ENCODE measurements at places on chromosomes 3 and 15. TPM values are rescaled to one million over a fixed set of nuclear protein-coding genes. Genes with fewer than 3 reads are reported as not detected.

DNA sequence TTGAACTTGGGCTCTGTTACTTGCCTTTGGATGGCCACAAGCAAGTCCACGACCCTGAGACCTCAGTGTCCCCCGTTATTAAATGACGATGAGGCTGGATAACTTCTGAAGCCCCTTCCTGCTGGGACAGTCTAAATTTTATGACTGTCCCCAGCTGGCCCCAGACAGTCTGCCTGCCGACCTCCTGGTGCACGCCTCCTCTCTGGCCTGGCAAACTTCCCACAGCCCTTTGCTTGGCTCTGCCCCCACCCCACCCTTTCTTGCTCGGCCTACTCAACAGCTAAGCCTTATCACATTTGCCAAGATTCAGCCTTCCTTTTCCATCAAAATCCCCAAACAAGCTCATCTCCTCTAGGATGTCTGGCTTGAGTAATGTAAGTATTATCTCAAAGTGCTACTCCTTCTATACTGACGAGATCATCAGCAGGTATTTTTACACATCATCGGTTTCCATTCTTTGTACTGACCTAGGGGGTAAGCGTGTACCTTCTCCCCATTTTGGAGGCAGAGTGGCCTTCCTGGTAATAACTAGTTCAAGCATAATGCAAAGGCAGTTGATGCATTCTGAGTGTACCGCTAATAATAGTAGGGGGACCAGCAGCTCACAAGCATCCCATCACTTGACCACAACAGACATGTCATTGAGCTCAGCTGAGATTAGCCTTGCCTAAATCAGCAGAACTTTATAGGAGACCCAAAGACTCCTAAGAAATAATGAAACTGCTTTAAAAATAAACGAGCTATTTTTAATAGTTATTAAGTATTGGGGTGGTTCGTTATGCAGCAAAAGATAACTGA, 120.8 kb upstream of the HACD2 start:
- H3K27me3 ChIP-seq: no peaks in the 10 kb centered on the region
- H3K36me3 ChIP-seq: no peaks in the 10 kb centered on the region
- no peak overlapping the region for H3K27ac ChIP-seq
- peaks cover 11% of the 10 kb centered on the region for H3K4me1 ChIP-seq

- no peak overlapping the region for H3K4me3 ChIP-seq
- H3K27ac ChIP-seq: no peak overlapping the region
- H3K27me3 ChIP-seq: no peaks in the 10 kb centered on the region
- H3K36me3 ChIP-seq: no peaks in the 10 kb centered on the region
Observed at GRCh38 chr3:143594206-143594605, 254.1 kb downstream of the SLC9A9 start.

The KNG1 gene
- polyA plus RNA-seq: 5.1 TPM

GRCh38 chr3:112649478-112649735, 8.5 kb upstream of the CCDC80 start:
- no peaks in the 10 kb centered on the region for H3K36me3 ChIP-seq
- H3K27me3 ChIP-seq: peaks cover 3% of the 10 kb centered on the region
- no peak overlapping the region for H3K4me3 ChIP-seq
- H3K27ac ChIP-seq: no peak overlapping the region
- DNase-seq: no peak
- no peaks in the 10 kb centered on the region for H3K4me1 ChIP-seq

GRCh38 chr3:38740537-38740936, 75.5 kb downstream of the SCN10A start:
- H3K36me3 ChIP-seq: no peaks in the 10 kb centered on the region
- no peak overlapping the region for H3K4me3 ChIP-seq
- H3K4me1 ChIP-seq: no peaks in the 10 kb centered on the region
- DNase-seq: no peak
- H3K27ac ChIP-seq: no peak overlapping the region
- no peaks in the 10 kb centered on the region for H3K27me3 ChIP-seq

The ATP13A5 gene
- 0.09 TPM for polyA plus RNA-seq

- DNase-seq: no peak
- H3K36me3 ChIP-seq: no peaks in the 10 kb centered on the region
- no peak overlapping the region for H3K4me3 ChIP-seq
- no peaks in the 10 kb centered on the region for H3K4me1 ChIP-seq
- H3K27ac ChIP-seq: no peak overlapping the region
Observed at GRCh38 chr3:23706111-23706510, 99.6 kb upstream of the UBE2E1 start.

The SLC9C1 gene
- 0.33 TPM for polyA plus RNA-seq

DNA sequence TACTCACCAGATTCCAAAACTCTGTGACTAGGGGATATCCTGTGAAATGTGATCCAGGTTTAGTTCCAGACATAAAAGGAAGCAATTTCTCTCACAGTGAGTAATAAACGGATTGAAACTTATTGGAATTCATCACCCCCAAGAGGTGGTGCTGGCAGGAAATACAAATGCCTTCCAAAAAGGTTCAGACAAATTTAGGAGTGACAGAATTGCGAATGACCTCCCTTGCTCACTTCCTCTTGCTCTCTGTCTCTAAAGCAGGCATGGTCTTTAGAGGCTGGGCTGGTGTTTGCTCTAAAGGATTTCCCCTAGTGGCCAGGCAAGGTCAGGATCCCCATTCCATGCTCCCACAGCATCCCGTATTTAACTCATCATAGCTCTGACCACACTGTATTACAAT, 449.4 kb upstream of the PPP2R3A start:
- no peak for DNase-seq
- H3K27me3 ChIP-seq: no peaks in the 10 kb centered on the region
- no peaks in the 10 kb centered on the region for H3K4me1 ChIP-seq

DNA sequence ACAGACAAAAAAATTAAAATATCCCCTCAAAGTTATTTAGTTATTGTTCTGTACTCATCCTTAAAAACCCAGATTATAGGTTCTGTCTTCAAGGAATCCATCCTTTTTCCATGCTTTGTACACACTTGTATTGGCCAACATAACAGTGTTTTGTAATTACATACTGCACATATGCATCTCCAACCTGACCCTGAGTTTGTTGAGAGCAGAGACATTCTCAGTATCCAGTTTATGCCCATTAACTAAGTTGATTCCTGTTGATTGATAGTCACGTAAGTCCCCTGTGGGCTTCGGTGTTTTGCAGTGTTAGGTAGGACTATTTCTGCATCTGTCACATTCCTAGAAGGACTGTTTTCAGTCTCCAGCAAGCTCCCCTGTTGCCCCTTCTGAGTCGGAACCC, 33.6 kb downstream of the MOBP start:
- H3K4me1 ChIP-seq: no peaks in the 10 kb centered on the region
- H3K4me3 ChIP-seq: no peak overlapping the region
- H3K27me3 ChIP-seq: peaks cover 48% of the 10 kb centered on the region
- no peak overlapping the region for H3K27ac ChIP-seq
- H3K36me3 ChIP-seq: no peaks in the 10 kb centered on the region

GRCh38 chr3:21564531-21564930, 186.5 kb downstream of the ZNF385D start:
- H3K27ac ChIP-seq: no peak overlapping the region
- no peak overlapping the region for H3K4me3 ChIP-seq
- H3K27me3 ChIP-seq: no peaks in the 10 kb centered on the region
- no peak for DNase-seq

DNA sequence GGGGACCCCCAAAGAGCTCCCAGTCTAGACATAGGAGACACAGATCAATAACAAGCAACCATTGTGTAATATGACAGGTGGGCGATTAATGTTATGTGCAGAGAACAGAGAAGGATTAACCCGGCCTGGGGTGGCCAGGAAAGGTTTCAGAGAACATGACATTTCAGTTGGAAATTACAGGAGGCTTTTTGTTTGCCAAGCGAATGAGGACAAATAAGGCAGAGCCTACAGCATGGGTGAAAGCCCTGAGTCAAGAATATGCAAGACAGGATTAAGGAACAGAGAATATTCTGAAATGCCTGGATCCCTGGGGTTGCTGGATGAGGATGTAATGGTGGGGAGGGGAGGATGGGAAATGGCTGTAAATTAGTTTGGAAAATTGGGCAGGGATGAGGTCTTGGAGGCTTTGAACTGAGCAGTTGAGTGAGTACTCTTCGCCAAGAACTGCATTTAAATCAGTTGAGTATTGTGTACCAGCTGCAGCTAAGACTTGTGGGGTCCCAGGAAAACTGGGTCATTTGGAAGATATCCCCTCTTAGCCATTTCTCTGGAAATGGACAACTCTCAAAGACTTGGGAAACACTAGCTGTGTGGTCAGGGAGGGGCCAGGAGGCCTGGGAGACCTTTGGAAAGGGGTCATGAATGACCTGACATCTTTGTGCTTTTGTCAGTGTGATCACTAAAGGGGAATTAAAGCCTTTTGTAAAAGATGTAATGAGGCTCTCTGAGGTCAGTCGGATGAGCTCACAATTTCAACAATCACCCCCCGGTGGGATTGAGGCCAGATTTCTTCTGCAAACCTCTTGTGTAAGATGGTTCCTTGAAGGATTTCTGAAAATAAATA, 198.6 kb upstream of the NR2E3 start:
- DNase-seq: no peak
- H3K27me3 ChIP-seq: no peaks in the 10 kb centered on the region
- no peaks in the 10 kb centered on the region for H3K36me3 ChIP-seq
- H3K4me1 ChIP-seq: no peaks in the 10 kb centered on the region
- H3K4me3 ChIP-seq: no peak overlapping the region

The BCL2A1 gene
- 4.9 TPM for polyA plus RNA-seq

The AGBL1 gene
- polyA plus RNA-seq: 0.04 TPM

The MITF gene
- 2.8 TPM for polyA plus RNA-seq

The TEX55 gene
- not detected for polyA plus RNA-seq

All from large intestine (tissue), 12 donors.